ENCODE measurements at places on chromosomes 2 and 18.

DNA sequence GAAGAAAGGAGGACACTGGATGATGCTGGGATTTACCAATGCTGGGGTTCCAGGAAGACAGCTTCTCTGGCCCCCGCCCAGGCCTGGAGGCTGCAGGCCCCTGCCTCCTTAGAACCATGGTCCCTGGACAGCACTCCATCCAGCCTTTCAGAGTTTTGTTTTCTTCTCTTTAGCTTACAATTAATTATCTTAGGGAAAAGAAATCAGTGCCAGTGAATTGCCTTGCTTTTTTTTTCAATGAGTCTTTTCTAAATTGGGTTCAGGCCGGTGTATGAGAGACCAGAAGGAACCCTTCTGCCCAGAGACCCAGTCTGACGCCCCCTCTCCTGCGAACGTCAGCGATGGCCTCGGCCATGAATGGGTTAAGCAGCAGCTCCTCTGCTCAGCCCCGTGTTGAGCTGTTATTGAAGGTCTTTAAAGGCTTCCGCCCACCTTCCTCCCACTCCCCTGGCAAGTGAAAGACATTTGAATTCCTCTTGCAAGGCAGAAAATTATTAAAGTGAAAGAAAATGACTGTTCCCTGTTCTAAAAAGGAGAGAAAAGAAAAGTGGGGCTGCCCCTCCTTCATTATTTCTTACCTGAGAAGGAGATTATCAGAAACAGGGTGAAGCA is 65.7 kb upstream of the CHMP1B start:
- DNase-seq: no peak

GRCh38 chr2:16102976-16103380 is 162.6 kb downstream of the MYCN start:
- no peak for DNase-seq

DNA sequence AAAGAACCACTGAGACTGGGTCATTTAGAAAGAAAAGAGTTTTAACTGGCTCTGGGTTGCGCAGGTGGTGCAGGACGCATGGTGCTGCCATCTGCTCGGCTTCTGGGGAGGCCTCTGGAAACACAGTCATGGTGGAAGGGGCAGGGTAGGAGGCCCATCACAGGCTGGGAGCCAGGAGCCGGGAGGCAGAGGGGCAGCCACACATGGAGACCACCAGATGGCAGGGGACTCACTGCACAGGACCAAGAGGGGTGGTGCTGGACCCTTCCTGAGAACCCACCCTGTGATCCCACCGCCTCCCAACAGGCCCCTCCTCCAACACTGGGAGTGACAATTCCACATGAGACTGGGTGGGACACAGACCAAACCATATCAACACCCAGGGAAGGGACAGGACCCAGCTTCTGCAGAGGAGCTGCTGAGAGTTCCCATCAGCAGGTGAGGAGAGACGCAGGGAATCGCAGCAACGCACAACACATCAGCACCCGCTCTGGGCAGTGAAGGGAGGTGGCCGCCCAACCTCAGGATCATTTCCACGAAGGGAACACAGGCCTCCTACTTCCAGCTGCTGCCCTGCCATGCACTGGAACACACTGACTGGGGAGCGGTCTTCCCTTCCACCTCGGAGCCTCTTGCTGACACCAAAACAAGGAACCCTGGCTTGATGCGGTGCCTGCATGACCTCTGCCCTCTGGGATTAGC is 130.7 kb downstream of the TPO start:
- DNase-seq: no peak

GRCh38 chr2:40256649-40257048 is 195.2 kb downstream of the SLC8A1 start:
- no peak for DNase-seq

DNA sequence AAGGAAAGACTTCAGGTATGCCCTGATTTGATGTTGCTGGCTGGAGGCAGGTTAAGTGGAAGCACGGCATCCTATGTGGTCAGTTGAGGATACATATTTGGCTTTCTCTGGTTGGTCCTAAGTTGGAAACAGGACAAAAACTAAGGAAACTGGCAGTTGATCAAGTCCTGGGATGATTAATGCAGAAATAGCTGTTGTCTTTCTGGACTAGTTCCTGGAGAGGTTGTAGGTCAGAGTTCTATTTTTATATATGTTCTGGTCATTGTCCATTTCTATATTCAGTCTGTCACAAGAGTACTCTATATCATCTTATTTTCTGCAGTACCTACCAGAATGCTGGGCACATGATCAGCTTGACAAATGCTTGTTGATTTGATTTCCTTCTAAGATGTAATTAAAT is 4.0 kb upstream of the SLC35F5 start:
- no peak for DNase-seq

DNA sequence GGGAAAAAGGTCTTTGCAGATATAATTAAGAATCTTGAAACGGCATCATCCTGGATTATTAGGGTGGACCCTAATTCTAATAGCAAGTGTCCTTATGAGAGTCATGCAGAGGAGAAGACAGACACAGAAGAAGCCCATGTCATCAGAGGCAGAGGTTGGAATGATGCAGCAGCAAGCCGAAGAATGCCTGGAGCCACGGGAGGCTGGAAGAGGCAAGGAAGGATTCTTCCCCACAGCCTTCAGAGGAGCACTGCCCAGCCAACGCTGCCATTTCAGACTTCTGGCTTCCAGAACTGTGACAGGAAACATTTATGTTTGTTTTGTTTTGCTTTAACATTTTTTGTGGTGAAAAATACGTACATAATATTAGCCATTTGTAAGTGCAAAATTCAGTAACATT is 72.3 kb downstream of the MCFD2 start:
- no peak for DNase-seq

DNA sequence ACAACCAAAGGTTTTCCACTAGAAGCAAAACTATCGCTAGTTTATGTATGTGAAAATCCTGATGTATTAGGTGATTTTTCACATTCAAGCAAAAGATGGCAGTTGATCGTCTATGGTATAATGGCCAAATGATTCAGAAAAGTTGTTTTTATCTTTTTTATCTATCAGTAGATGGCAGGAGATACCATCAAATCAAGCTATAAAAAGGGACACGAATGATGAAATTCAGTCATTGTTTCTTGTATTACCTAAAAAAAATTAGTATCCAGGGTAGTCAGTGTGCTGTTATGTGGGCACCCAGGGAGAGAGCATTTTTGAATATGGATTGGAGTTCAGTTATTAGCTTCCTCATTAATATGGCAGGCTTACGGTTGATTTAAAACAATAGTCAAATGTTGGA is 22.9 kb upstream of the CAVIN2 start:
- no peak for DNase-seq

- DNase-seq: no peak
Measured at GRCh38 chr2:211103989-211104388, 547.6 kb downstream of the CPS1 start.

DNA sequence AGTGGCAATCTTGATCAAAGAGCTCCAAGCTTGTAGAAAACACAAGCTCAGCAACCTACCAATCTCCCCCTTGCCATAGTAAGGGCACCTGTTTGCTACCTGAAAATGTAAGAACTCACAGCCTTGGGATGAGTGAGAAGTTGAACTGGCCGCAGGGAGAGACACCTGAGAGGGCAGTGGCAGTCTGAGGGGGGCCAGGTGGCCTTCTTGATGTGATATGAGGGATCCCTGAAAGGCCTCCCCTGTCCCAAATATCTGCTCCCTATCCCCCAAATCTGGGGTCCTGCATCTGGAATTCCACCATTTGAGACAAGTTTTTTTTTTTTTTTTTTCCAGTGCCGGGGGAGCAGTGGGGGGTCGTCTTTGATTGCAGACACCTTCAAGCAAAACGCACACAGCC is 230.2 kb upstream of the SMAD2 start:
- no peak for DNase-seq

DNA sequence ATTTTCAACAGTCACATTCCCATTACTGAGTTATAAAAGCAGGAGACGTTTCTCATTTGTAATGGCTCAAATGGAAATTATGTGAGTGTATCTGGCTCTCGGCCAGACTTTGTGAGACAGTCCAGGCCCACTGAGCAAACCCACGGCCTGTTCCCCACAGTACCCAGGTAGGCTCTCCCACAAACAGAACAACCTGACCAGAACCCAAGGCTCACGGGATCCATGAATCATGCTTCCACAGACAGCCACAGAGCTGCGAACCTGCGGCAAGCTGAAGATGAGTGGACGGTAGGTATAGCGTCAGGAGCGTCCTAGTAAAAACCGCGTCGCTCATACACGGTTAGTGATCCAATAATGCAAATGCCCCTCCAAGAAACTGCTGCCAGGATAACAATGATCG is 34.2 kb downstream of the NDUFA10 start:
- DNase-seq: no peak

GRCh38 chr2:220090050-220090449 is 462.6 kb downstream of the SLC4A3 start:
- no peak for DNase-seq

GRCh38 chr2:183998797-183999190 is 599.5 kb upstream of the ZNF804A start:
- DNase-seq: no peak

- DNase-seq: no peak
Measured at GRCh38 chr2:178426388-178426787, 24.6 kb downstream of the PRKRA start.

- DNase-seq: no peak
Measured at GRCh38 chr2:45258311-45258710, 249.1 kb upstream of the SIX2 start.

DNA sequence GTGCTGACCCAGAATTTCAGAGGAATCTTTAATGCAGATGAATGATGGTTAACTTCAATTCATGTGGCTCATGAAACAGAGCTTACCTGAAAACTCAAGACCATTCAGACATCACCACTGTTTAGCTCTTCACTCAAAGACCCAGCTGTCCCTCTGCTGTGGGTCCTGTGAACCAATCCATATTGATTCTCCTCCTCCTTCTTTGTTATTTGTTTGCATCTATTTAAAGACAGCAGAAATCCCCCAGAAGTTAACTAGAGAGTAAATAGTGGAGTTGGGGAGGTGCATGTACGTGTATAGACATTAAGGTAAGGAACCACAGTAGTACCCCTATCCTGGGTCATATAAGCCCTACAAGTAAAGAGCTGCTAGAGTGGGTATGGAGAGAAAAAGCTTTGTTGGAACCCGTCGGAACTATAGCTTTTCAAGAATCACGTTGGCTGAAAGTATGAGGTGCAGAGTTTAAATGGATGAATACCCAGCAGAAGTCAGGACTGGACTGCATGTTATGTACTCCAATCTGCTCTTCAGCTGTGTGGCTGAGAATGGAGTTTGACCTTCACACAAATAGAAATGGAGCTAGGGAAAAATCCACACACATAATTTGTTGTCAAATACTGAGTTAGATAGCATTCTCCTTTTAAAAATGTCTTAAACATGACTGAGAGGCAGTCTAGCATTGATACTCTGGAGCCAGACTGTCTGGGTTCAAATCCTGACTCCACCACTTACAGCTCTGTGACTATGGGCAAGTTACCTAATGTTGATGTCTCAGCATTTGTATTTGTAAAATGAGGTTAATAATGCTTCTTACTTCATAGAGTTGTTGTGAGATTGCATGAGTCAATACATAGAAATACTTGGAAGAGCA is 81.7 kb upstream of the HK2 start:
- DNase-seq: no peak

DNA sequence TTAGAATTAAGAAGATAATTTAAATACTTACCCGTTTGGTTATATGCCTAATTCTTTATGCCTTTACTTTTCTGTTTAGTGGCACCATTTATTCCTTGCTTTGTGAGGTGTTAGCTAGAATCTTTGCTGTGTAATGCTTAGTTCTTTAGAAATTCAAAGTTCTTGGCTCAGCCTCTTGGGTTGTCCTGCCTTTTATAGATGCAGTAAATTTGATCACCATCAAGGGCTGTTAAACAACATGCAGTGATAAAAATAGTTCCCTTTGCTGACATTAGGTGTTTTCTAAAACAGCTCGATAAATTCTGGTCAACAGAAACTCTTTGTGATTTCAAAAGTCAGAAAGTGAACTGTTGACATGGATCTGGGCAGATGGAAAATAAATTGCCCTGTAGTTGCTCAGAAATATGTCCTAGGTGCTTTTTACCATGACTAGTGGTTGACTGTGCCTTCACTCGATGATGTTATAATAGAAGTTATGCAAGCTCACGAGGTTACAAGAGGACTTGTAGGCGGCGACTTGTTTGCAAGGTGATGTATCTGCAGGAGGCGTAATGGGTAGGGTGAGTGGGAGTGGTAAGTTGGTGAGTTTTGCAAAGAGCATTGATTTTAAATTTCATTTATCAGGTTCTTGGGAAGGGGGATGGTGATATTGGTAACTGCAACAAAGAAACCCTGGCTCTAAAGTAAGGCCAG is 52.1 kb downstream of the LRRTM1 start:
- DNase-seq: no peak

- no peak for DNase-seq
Measured at GRCh38 chr2:586641-587076, 90.5 kb downstream of the TMEM18 start.

- DNase-seq: no peak
Measured at GRCh38 chr2:203679401-203679800, 27.0 kb upstream of the CD28 start.

- DNase-seq: no peak
Measured at GRCh38 chr2:20578266-20578894, 72.5 kb downstream of the HS1BP3 start.

DNA sequence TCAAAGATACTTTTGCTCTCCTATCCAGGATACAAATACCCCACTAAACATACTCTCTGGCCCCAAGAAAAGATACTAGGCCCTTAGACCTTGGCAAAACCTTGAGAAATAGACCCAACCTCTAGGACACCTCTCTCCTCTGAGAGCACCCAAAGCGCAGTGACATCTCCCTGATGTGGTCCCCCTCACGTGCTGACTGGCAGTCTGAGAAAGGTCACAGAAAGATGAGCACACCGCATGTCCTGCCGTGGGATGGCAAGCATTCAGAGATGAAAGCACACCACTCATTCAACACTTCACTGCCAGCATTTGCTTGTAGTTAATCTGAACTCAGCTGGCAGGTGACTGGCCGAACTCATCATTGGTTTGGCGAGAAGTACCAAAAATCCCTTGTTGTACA is 6.1 kb upstream of the TBC1D8 start:
- DNase-seq: no peak

DNA sequence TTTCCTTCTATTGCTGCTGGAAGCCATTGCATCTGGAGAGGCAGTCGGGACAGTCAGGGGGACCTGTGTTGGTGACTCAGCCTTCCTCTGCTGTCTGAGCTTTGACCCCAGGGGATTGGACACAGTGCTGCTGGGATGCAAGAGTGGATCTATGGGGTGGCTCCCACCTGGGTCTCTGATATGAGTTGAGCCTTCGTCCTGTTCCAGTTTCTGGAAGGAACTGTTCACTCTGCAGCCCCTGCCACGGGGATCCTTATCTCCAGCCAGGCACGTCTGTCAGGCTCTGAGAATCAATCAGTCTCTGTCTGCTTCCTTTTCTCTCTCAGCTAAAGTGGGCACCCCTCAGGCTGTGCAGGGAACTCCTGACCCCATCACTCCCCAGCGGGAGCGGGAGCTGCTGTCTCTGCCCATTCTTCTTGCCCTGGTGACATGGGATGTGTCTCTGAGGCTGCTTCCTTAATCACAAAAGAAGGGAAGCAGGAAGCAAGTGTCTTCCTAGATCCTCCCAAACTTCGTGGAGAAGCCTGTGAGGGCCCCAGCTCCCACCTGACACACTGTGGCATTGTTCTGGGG is 51.7 kb downstream of the ARHGAP28 start:
- no peak for DNase-seq

- DNase-seq: no peak
Measured at GRCh38 chr18:8443505-8443904, 165.7 kb upstream of the RAB12 start.
